Activated T-cell treated with anti-CD3 and anti-CD28 coated beads for 48 hours (primary cell): ENCODE measurements at places on chromosomes 7 and 10.

DNA sequence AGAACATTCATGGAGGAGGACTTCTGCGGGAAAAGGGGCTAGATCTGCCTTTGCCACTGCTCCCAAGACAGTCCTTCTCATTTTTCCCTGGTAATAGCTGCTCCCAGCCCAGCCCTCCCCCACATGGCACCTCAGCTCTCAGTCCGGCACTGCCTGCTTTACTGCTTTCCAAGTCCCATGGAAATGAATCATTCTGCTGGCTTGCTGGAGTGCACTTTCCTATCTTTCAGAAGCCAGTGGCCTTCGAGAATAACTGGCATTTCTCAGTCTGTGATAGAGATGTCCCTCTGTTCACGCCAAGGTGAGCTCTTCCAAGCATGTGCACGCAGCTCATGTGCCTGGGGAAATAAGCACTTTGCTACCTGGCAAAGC, 61.4 kb downstream of the SYPL1 start:
- no peak for DNase-seq

DNA sequence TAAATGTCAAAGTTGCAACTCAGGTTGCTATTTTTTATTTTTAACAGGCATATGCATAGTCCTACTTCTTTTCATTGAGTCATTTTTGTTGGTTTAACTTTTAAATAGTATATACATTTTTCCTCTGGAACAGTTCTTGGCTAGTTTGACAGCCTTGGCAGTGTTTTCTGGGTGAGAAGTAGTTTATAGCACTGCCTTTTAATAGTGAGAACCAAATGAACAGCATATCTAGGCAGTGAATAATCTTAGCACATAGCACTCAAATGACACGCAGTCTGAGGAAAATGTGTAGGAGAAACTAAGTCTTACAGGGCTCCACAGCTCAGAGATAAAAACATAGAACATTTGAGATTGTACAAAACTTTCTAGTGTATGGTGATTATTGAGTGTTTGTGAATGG, 265.5 kb upstream of the POT1 start:
- no peak for DNase-seq

GRCh38 chr7:152709287-152710152, 33.6 kb upstream of the XRCC2 start:
- DNase-seq, result no peak

GRCh38 chr10:55629793-55630490, 731.1 kb downstream of the ZWINT start:
- DNase-seq, result no peak

- no peak for DNase-seq
Observed at GRCh38 chr7:107344286-107344685, 125.6 kb upstream of the GPR22 start.

- no peak for DNase-seq
Observed at GRCh38 chr10:97849103-97849686, 448 bp upstream of the GOLGA7B start.

GRCh38 chr10:114079421-114079820, 35.8 kb downstream of the ADRB1 start:
- no peak for DNase-seq

- no peak for DNase-seq
Observed at GRCh38 chr7:12827920-12828319, 140.5 kb downstream of the ARL4A start.

GRCh38 chr10:102634686-102635085, 9.6 kb upstream of the TRIM8 start:
- DNase-seq, result no peak

DNA sequence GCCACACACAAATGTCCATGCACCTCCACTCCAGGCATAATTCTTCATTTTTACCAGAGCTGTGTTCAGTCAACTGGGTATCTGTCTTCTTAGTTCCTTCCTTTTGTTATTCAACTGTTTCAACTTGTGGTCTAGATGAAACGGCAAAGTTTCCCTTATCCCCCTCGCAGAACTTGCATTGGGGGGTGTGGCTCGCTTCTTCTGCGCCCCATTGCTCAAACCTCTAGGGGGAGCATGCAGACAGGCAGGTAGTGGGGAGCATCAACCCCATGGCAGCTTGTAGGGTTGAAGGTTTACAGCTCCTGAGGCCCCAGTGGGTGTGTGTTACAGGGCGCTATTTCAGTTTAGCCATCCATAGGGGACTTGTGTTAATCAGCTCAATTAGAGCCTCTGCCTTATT, 38.3 kb upstream of the COBL start:
- no peak for DNase-seq
